DMS153 (cell line): ENCODE measurements at places on chromosomes 3 and 15.

- DNase-seq: no peak
These were observed 237.2 kb downstream of the MBNL1 start for GRCh38 chr3:152505926-152506325.

- DNase-seq: no peak
These were observed 18.7 kb upstream of the GK5 start for GRCh38 chr3:142244056-142244455.

- no peak for DNase-seq
These were observed 229.0 kb upstream of the LRIG1 start for GRCh38 chr3:66729687-66730393.

DNA sequence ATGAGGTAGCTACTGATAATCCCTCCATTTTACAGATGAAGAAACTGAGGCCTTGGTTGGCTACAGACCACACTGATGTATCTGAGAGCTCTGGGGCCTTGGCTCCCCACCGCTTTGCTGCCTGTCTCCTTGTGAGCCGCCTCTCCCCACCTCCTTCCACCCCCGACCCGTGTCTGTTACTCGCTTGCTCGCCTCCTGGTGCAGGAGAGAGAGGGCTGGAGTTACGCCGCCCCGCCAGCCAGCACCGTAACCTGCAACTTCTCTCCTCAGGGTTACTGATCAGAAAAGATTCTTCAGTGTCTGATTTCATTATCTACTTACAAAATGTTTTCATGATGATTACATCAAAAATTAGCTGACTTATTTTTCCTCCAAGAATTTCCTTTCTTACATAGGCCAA is 34.1 kb downstream of the TM2D3 start:
- DNase-seq: no peak

- DNase-seq: peak; percentile 80
These were observed 733.5 kb downstream of the NTRK3 start for GRCh38 chr15:87522997-87523396.

DNA sequence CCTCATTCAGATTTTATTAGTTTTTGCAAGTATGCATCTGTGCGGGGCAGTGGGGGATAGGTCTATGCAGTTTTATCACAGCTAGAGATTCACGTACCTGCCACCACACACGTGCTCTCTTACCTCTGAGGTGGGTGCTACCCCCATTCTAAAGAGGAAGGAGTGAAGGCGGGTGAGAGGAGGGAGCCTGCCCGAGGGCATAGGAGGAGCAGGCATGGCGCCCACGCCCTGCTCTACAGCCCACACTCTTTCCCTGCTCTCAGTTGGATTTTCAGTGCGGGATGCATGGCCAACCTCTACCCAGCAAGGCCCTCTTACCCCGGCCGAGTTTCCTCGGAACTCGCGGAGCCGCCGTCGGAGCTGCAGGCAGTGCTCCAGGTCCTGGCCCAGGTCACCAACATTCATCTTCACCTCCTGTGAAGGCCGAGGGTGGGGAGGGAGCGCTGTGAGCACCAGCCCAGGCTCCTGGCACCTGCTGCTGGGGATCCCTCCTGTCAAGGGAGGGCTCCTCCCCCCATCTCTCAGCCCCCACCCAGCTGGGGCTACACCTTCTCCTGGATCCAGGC is 26.9 kb downstream of the PLA2G4B start:
- no peak for DNase-seq

DNA sequence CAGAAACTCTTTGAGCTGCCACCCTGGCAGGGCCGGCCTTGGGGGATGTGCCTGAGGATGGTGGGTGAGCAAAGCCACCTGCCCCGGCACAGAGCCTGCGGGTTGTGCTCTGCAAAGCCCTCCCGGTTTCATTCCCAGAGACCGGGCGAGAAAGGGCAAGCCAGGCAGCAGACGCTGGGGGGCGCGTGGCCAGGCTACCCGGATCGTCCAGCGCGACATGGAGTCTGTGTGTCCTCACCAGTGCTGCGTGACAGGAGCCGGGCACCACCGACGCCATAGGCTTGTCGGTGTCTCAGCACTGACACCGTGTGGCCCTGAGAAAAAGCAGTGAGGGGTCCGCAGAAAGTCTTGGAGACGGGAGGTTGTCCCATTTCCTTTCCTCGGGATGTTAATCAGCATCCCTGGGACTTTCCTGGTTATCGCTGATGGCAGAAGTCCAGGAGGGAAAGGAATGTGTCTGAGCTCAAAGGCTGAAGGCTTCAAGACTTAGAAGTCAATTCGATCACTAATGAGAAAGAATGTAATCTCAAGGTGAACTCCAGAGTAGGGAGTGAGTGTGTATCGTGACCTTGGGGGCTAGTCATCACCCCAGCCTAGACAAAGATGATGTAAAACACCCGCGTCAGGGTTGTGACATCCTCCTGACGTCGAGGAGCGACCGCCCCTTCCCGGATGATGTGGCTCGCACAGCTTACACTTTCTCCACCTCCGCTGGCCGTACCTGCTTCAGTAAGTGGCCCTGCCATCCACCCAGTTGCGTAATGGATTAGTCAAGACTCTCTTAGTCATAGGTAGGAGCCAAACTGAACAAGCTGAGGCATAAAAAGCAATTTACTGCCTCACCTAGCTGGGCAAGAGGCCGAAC is 36.3 kb upstream of the PLA2G4E start:
- peak; percentile 73 for DNase-seq

- peak; percentile 63 for DNase-seq
These were observed 155.5 kb downstream of the GOLIM4 start for GRCh38 chr3:167940241-167940640.

- no peak for DNase-seq
These were observed 161.0 kb downstream of the THSD4 start for GRCh38 chr15:71276336-71276665.

GRCh38 chr3:175746308-175746707 is 887.2 kb downstream of the NAALADL2 start:
- no peak for DNase-seq

- DNase-seq: no peak
These were observed 51.3 kb upstream of the C15orf61 start for GRCh38 chr15:67469680-67470079.

DNA sequence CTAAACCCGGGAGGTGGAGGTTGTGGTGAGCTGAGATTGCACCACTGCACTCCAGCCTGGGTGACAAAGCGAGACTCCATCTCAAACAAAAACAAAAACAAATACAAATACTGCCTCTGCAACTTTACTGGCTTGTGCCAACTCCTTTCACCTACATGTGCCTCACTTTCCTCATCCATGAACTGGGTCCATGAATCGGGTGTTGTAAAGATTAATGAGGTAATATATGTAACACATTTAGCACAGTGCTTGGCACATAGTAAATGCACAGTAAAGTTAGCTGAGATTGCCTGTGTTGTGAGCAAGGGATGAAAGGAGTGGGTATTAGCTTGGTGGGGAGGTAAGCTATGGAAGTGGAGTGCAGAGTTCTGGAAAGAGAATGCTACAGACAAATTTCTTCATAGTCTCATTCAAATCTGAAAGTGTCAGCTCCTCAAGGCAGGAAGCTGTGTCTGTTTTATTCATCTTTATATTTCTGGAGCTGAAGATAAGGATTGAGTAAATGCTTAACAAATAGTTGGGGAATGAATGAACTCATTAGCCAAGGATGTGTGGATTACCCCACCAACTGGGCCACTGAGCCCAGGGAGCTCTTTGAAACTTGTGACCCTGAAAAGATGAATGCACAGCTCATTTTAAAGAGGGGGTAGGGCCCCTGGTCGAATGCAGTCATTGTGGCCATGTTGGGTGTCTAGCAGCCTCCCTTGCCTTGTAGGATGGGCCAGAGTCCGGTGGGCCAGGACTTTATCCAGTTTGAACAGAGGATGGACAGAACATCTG is 7.7 kb upstream of the CDCP1 start:
- no peak for DNase-seq

DNA sequence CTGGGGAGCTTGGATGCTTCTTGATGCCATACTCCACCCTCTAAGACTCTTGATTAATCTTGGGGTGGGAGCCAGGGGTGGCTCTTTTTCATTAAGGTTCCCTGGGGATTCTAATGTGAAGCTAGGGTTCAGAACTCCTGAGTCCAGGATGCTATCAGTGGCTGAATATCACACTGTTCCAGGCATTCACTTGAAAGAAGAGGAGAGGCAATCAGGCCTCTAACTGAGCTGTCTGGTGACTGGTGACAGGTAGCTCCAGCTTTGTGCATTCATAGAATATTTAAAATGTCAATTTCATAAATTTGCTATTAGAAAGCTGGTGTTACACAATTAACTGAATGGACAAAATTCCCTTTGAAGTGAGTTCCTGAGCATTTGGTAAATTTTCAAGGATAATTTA is 139.0 kb downstream of the CHDH start:
- DNase-seq: no peak

GRCh38 chr15:98996169-98996568 is 11.4 kb downstream of the PGPEP1L start:
- DNase-seq: no peak

GRCh38 chr15:75153087-75153486 is 48.6 kb upstream of the C15orf39 start:
- DNase-seq: no peak

GRCh38 chr3:41198526-41198925 is 779 bp upstream of the CTNNB1 start:
- no peak for DNase-seq

DNA sequence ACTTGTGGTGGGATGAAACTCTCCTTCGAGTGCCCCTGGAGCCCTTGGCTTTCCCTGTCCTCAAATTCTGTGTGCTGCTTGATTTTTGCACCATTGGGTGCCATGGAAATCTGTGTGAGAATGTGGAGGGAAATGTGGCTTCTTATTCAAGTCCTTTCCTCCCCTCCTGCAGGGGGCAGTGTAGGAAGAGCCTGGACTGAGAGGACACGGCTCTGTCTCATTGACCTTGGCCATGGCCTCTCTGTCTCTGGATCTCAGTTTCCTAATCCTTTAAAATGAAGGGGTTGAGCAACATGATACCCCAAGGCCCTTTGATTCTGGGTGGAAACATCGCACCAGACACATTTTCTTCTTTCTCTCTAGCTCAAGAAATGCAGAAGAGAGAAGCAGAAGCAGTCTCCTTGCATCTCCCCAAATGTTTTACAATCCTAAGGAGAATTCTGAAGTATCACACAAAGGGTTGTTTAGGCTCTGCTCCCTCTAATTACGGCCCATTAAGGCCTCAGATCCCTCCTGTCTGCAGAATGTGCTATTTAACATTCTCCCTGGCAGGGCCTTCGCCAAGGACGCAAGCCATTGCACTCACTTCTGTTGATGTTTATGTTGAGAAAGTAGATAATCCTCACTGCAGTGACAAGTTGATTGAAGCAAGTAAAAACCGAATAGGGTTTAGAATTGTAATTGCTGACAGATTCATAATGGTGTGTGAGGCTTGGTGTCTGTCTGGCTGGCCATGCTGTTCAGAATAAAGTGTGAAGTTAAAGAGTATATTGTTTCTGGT is 169.1 kb downstream of the TPRG1 start:
- DNase-seq: no peak

- DNase-seq: no peak
These were observed 161.3 kb downstream of the FBLN2 start for GRCh38 chr3:13710251-13710650.

DNA sequence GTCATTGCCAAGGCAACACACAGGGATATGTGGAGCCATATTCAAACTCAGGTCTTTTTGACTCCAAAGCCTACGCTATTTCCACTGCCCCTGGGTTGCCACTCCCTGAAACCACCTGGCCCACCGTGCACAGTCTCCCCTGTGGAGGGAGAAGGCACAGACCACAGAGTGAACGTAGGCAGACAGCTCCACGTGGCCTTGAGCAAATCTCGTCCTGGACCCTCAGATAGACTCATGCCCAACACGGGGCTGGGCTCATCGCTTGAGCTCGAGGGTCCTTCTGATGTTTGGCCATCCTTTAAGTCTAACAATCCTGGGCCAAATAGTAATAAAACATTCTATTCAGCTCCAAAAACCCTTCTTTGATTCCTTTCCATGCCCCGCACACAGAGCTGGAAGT is 72.0 kb downstream of the CPN2 start:
- DNase-seq: no peak

- no peak for DNase-seq
These were observed 636 bp upstream of the LRRC58 start for GRCh38 chr3:120349855-120350125.

DNA sequence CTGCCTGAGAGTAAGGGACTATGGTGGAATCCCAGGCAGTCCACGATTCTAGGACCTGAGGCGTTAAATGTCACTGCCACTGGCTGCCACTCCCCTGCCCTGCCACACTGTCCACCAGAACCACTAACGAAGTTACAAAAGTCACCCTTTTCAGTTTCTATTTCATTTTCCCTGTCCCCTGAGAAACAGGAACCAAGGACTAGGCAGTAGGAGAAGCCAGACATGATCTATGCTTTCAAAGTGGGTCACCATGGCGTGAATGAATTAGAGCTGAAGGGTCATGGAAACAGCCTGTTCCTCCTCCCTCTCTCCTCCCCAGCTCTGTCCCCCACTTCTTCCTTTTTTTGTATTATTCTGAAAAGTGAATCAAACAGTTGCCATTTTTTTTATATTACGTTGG is 9.1 kb upstream of the ADPRH start:
- no peak for DNase-seq

GRCh38 chr3:127792541-127793292 is 29.6 kb downstream of the MGLL start:
- DNase-seq: no peak

DNA sequence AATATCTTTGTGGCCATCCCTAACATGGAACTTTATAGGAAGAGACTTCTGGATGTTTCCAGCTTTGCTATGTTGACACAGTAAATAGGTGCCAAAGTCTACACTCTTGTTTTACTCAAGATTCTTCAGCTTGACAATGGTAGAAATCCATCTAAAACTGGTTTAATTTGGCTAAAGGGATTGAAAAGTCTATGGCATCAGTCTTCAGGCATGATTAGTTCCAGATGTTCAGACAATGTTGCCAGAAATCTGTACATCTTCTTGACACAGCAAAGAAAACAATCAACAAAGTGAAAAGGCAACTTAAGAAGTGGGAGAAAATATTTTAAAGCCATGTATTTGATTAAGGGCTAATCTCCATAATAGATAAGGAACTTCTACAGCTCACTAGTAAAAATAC is 130.5 kb downstream of the LRRC3B start:
- no peak for DNase-seq

DNA sequence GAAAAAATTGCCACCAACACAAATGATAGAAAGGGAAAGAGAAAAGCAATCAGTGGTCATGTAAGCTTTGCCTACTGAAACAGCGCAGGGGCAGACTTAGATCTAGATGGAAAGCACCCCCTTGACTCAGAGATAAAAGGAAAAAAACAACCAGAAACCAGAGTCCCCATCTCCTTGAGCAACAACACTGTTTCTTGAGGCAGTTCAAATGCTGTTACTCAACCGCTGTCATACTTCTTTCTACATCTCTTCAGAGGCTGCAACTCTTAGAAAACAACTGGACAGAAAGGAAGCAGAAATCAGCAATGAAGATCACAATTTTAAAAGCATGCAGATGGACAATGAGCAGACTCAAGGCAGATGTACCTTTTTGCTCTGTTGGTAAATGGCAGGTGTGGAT is 36.5 kb downstream of the FSIP1 start:
- DNase-seq: no peak
